ENCODE measurements at places on chromosomes 1 and 21.

DNA sequence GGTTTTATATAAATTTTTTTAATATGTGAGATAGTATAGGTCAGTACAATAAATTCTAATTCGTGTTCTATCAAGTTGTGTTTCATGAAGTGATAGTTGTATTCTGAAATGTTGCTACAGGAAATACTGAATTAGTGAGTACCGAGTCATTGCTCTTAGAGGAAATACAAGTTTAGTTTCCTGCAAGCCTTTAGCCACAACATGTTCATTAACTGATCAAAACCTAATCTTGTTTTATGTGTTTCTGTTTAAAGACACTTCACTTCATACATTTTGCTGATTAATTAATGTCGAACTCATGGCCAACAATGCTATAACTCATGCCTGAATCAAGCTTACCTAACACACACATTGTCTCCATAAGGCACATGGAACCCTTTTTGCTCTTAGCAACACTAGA is 43.6 kb downstream of the LRRC7 start:
- no peak for DNase-seq

GRCh38 chr21:44574457-44575306 is 1.2 kb downstream of the KRTAP10-4 start:
- DNase-seq = no peak

- no peak for DNase-seq
Measured at GRCh38 chr1:74396933-74397332, 115.5 kb downstream of the LRRC53 start.

DNA sequence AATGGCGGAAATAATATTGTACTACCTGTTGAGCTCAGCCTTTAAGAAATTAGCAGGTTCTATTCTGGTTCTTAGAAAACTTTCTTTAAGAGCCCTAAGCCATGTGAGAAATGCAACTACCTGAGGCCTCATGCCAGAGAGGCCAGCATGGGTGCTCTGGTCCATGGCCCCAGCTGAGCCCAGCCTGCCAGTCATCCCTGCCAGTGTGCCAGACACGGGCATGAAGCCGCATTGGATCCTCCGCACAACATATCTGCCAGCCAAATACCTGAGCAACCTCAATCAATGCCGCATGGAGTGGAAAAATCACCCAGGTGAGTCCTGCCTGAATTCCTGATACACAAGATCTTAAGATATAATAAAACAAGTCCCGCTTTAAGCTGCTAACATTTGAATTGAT is 91.8 kb downstream of the C21orf91 start:
- no peak for DNase-seq

- DNase-seq = no peak
Measured at GRCh38 chr1:62307895-62308492, 11.2 kb downstream of the KANK4 start.

GRCh38 chr1:94531664-94532063 is 9.9 kb downstream of the F3 start:
- DNase-seq = no peak

GRCh38 chr1:162535501-162535900 is 26.0 kb upstream of the UAP1 start:
- DNase-seq = no peak

DNA sequence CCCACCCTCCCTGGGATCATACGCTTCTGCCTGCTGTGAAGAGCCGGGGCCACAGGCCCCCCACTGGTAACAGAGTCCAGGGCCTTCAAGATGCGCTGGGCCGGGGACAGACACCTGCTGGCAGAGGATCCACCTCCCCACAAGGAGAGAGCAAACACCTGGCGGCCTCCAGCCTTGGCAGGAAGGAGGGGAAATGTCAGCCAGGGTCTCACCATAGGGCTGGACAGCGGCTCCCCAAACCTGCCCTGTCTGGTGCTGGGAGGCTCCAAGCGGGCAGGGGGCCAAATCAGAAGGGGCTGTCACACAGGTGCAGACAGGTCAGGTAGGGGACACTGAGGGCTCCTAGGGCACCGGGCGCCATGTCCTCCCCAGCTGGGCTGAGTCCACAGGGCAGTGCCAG is 58.9 kb downstream of the KCNAB2 start:
- no peak for DNase-seq

- no peak for DNase-seq
Measured at GRCh38 chr1:206896261-206896660, 982 bp upstream of the IL24 start.

GRCh38 chr1:214587165-214587564 is 15.8 kb upstream of the CENPF start:
- no peak for DNase-seq

DNA sequence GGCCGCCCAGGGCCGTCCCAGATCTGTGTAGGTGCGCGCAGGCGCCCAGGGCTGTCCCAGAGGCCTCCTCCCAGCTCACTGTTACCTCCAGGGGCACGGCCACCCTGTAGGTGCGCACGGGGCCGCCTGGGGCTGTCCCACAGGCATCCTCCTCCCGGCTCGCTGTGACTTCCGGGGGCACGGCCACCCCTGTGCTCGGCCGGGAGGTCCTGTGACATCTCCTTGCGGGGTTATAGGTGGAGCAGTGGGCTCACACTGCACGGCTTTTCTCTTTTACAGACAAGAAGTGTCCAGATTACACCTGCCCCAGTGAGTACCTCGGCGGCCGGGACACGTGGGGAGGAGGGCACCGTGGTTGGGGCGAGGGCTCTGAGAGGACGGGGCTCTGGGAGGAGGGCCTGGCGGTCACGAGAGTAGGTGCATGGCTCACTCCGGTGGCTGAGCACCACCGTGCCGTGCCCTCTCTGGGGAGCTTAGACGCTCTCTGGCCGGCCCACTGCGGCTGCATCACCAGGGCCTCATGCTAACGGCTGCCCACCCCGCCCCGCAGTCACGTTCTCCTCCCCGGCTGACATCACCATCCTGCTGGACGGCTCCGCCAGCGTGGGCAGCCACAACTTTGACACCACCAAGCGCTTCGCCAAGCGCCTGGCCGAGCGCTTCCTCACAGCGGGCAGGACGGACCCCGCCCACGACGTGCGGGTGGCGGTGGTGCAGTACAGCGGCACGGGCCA is 21.4 kb downstream of the COL6A1 start:
- no peak for DNase-seq

- DNase-seq = no peak
Measured at GRCh38 chr1:59133997-59134396, 162.9 kb upstream of the FGGY start.

GRCh38 chr1:232493869-232494268 is 136.1 kb downstream of the SIPA1L2 start:
- no peak for DNase-seq
